ENCODE measurements at places on chromosomes 5 and 9. TPM values are rescaled to one million over a fixed set of nuclear protein-coding genes. Genes with fewer than 3 reads are reported as not detected.

DNA sequence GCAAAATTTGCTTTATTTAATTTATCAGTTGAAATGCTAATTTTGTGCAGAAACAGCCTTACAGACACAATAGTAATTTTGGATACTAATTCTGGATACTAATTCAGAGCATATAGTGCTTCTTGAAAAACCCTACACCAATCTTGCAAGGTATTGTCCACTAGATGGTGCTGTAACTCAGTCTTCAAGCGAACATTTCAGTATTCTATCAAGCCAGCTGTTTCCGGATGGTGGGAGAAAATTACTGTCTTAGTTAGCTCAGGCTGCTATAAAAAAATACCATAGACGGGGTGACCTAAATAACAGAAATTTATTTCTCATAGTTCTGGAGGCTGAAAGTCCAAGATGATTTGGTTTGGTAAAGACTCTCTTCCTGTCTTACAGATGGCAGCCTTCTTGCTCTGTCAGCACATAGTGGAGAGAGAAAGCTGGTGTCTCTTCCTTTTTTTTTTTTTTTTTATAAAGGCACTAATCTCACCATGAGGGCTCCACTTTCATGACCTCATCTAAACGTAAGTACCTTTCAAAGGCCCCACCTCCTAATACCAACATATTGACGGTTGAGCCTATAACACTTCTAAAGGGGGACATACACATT, 1306.5 kb upstream of the CDH9 start:
- no peak overlapping the region for H3K4me3 ChIP-seq
- H3K27me3 ChIP-seq: no peaks in the 10 kb centered on the region
- H3K36me3 ChIP-seq: no peaks in the 10 kb centered on the region
- DNase-seq: no peak
- H3K27ac ChIP-seq: no peak overlapping the region

- H3K27me3 ChIP-seq: peaks cover 3% of the 10 kb centered on the region
- DNase-seq: no peak
- no peak overlapping the region for H3K27ac ChIP-seq
- peaks cover 6% of the 10 kb centered on the region for H3K4me1 ChIP-seq
- H3K4me3 ChIP-seq: no peak overlapping the region
Observed at GRCh38 chr5:170614720-170615119, 110.9 kb downstream of the KCNIP1 start.

- H3K36me3 ChIP-seq: no peaks in the 10 kb centered on the region
- H3K27ac ChIP-seq: no peak overlapping the region
- no peak overlapping the region for H3K4me3 ChIP-seq
- no peaks in the 10 kb centered on the region for H3K4me1 ChIP-seq
Observed at GRCh38 chr5:113083481-113083880, 106.9 kb downstream of the DCP2 start.

- no peaks in the 10 kb centered on the region for H3K27me3 ChIP-seq
- peaks cover 3% of the 10 kb centered on the region for H3K4me1 ChIP-seq
- no peak for DNase-seq
- no peak overlapping the region for H3K27ac ChIP-seq
- H3K4me3 ChIP-seq: no peak overlapping the region
Observed at GRCh38 chr9:125593581-125594222, 113.3 kb downstream of the MAPKAP1 start.

- H3K4me1 ChIP-seq: peaks cover 3% of the 10 kb centered on the region
- no peak overlapping the region for H3K27ac ChIP-seq
- peaks cover 2% of the 10 kb centered on the region for H3K27me3 ChIP-seq
- peaks cover 18% of the 10 kb centered on the region for H3K36me3 ChIP-seq
- no peak overlapping the region for H3K4me3 ChIP-seq
Observed at GRCh38 chr5:175713930-175714329, 56.1 kb downstream of the HRH2 start.

- H3K36me3 ChIP-seq: no peaks in the 10 kb centered on the region
- H3K27me3 ChIP-seq: peaks cover 12% of the 10 kb centered on the region
- no peak for DNase-seq
- peak overlapping the region; percentile 34 for H3K27ac ChIP-seq
- peaks cover 78% of the 10 kb centered on the region for H3K4me1 ChIP-seq
- peak overlapping the region; percentile 4 for H3K4me3 ChIP-seq
Observed at GRCh38 chr5:959581-960531, 48.7 kb upstream of the NKD2 start.

- H3K27ac ChIP-seq: no peak overlapping the region
- H3K36me3 ChIP-seq: peaks cover 54% of the 10 kb centered on the region
- no peaks in the 10 kb centered on the region for H3K27me3 ChIP-seq
- no peak for DNase-seq
Observed at GRCh38 chr9:95874303-95874988, 1.0 kb upstream of the ERCC6L2 start.

MBLAC2 gene
- 5.5 TPM for total RNA-seq

ARL14EPL gene
- not detected for total RNA-seq

SCGB3A2 gene
- not detected for total RNA-seq

GADD45G gene
- total RNA-seq: 7.4 TPM

Data from activated CD8-positive, alpha-beta T cell treated with anti-CD3 and anti-CD28 coated beads, Interleukin-2, amount 10 ng/mL, durations not matched to agents 7 days and 5 days (primary cell).